GM23248 (cell line): ENCODE measurements at places on chromosomes 12 and 14. TPM values are rescaled to one million over a fixed set of nuclear protein-coding genes. Genes with fewer than 3 reads are reported as not detected.

Gene VIPAS39
- total RNA-seq, result 25.0 and 59.8 TPM in 2 replicates

Gene FGD4
- 3.4 and 3.5 TPM in 2 replicates for total RNA-seq

Gene CPNE6
- total RNA-seq, result not detected in 2 replicates

Gene NDUFA12
- total RNA-seq, result 104 and 122 TPM in 2 replicates

- DNase-seq, result peak; percentile 57
- H3K36me3 ChIP-seq, result no peaks in the 10 kb centered on the region
- H3K27ac ChIP-seq, result no peak overlapping the region
- no peak overlapping the region for H3K4me3 ChIP-seq
- H3K27me3 ChIP-seq, result no peaks in the 10 kb centered on the region
- peaks cover 23% of the 10 kb centered on the region for H3K4me1 ChIP-seq
Observed at GRCh38 chr12:69464428-69464827, 5.8 kb upstream of the FRS2 start.

DNA sequence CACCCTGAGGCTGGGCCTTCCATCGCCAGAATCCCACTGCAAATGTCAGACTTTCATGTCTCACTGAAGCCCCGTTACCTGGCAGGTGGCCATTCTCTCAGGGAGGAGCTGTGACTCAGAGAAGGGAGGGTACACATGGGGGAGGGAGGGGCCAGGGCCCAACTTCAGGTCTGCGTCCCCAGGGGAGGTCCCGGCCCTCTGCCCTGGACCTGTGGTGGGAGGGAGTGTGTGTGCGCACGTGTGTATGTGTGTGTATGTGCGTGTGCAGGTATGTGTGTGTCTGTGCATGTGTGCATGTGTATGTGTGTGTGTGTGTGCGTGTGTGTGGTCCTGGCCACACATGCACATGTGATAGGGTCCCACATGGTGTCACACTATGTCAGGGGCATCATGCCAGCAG is 50.9 kb downstream of the MVK start:
- no peaks in the 10 kb centered on the region for H3K4me1 ChIP-seq
- peaks cover 36% of the 10 kb centered on the region for H3K27me3 ChIP-seq
- DNase-seq, result no peak

DNA sequence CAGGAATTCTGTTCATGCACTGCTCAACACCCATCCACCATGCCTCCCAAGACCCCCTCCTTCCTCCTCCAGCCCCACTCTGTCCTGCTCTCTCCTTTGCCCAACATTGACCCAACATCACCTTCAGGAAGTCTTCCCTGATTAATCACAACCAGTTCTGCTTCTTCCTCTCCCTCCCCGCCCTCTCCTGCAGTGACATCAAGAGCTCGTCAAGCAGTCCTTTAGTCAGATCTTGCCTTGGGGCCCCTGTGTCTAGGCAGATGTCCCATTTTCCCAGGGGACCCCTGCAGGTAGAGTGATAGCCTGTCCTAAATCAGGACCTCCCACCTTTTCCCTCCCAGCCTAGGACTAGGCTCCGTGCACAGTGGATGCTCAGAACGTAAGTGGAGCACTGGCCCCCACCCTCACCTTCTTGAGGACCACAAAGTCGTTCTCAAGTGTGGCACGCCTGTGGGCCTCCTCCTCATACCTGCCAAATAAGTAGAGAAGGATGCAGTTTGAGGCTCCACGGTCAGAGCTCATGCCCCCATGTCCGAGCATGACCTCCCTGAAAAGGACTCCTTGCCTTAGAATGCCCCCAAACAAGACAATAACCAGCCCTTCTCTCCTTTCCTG is 2.3 kb downstream of the KRT78 start:
- H3K27ac ChIP-seq, result no peak overlapping the region
- no peaks in the 10 kb centered on the region for H3K4me1 ChIP-seq
- H3K36me3 ChIP-seq, result no peaks in the 10 kb centered on the region
- DNase-seq, result no peak
- peaks cover 16% of the 10 kb centered on the region; the same call in 1 of the 2 replicates for H3K27me3 ChIP-seq

GRCh38 chr14:51304438-51304837 is 64.4 kb downstream of the TMX1 start:
- H3K36me3 ChIP-seq, result no peaks in the 10 kb centered on the region
- no peaks in the 10 kb centered on the region for H3K27me3 ChIP-seq
- DNase-seq, result peak; percentile 82
- H3K27ac ChIP-seq, result peak overlapping the region; percentile 84
- peak overlapping the region; percentile 55 for H3K4me3 ChIP-seq
- peaks cover 25% of the 10 kb centered on the region for H3K4me1 ChIP-seq

- no peak for DNase-seq
- H3K4me1 ChIP-seq, result no peaks in the 10 kb centered on the region
- no peak overlapping the region for H3K27ac ChIP-seq
- no peak overlapping the region for H3K4me3 ChIP-seq
Observed at GRCh38 chr14:98189511-98189910, 1082.5 kb downstream of the BCL11B start.

GRCh38 chr12:118332511-118332910 is 40.2 kb downstream of the TAOK3 start:
- H3K27me3 ChIP-seq, result no peaks in the 10 kb centered on the region
- H3K27ac ChIP-seq, result no peak overlapping the region
- no peak overlapping the region for H3K4me3 ChIP-seq
- no peaks in the 10 kb centered on the region for H3K36me3 ChIP-seq
- H3K4me1 ChIP-seq, result peaks cover 21% of the 10 kb centered on the region

DNA sequence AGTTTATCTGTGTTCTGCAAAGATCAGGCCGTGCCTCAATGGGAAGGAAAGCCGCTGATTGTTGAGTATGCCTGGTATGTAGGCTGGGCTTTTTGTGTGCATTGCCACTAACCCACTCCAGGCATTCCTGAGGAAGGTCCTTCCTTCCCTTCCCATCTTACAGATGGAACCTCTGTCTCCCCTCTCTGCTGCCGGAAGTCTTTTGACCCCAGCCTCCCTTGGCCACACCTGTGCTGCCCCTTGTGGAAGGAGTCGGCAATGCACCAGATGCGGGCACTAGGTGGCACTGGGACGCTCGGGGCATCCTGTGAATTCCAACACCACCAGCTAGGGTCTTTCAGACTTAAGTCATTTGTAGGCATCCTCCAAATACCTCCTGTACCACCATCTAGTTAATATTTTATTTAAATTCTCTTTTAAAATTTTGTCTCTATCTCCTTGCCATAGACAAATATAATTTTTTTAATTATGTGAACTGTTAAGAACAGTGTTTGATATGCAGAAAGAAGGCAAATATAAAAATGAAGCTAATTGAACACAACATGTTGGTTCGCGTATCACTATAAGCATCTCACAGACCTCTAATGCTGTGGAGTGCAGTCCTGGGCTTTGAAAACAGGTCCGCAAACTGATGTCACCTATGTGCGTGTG is 99.6 kb downstream of the RIN3 start:
- H3K27me3 ChIP-seq, result no peaks in the 10 kb centered on the region
- no peak overlapping the region for H3K27ac ChIP-seq
- no peak overlapping the region for H3K4me3 ChIP-seq

DNA sequence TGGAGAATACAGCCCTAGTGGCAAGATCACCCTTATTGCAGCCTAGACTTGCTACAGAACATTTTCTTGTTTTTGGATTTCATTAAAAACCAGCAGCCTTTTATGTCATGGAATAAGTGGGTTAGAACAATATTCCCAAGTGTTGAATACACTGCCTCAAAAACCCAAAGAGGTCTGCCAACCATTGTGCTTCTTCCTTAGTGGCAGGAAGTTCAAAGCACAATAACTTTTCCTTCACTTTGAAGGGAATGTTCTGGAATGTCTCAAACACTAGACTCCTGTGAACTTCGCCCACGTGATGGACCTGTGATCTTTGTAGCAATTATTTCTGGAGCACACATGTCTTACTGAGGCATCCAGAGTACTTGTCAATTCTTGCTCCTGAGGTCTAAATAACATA is 8.5 kb downstream of the SLC17A8 start:
- H3K4me3 ChIP-seq, result no peak overlapping the region
- H3K27ac ChIP-seq, result no peak overlapping the region
- no peaks in the 10 kb centered on the region for H3K4me1 ChIP-seq
- H3K27me3 ChIP-seq, result no peaks in the 10 kb centered on the region; the same call in 1 of the 2 replicates
- no peaks in the 10 kb centered on the region for H3K36me3 ChIP-seq
- no peak for DNase-seq

- peaks cover 57% of the 10 kb centered on the region for H3K36me3 ChIP-seq
- H3K4me1 ChIP-seq, result no peaks in the 10 kb centered on the region
- H3K4me3 ChIP-seq, result no peak overlapping the region
- H3K27ac ChIP-seq, result no peak overlapping the region
- no peak for DNase-seq
- H3K27me3 ChIP-seq, result no peaks in the 10 kb centered on the region
Observed at GRCh38 chr12:92814584-92814983, 111.8 kb downstream of the PLEKHG7 start.

GRCh38 chr14:103989034-103989433 is 46.7 kb upstream of the RD3L start:
- H3K27ac ChIP-seq, result no peak overlapping the region
- H3K4me1 ChIP-seq, result no peaks in the 10 kb centered on the region
- H3K36me3 ChIP-seq, result no peaks in the 10 kb centered on the region

GRCh38 chr14:106841701-106842100 is 1315.3 kb downstream of the TMEM121 start:
- H3K36me3 ChIP-seq, result no peaks in the 10 kb centered on the region
- no peaks in the 10 kb centered on the region for H3K27me3 ChIP-seq
- DNase-seq, result no peak
- no peaks in the 10 kb centered on the region for H3K4me1 ChIP-seq
- no peak overlapping the region for H3K4me3 ChIP-seq

GRCh38 chr12:53235742-53236442 is 3.9 kb upstream of the RARG start:
- peaks cover 25% of the 10 kb centered on the region for H3K4me1 ChIP-seq
- no peak for DNase-seq
- no peaks in the 10 kb centered on the region for H3K36me3 ChIP-seq
- no peaks in the 10 kb centered on the region for H3K27me3 ChIP-seq

DNA sequence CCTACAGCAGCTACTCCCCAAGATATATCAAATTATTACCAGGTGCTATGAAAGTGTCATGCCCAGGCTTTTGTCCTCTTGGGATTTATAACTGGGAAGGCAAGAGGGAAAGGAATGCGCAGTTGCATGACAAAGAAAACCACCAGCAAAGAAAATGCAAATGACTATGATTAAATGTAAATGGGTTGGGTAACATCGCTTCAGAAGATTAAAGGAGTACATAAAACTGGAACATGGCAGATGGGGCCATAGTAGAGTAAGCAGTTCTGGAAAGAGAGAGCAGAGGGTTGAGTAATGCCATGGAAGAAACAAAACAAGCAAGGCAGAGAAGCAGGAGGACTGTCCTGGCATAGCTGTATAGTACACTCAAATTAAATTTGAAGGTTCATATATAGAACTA is 493.1 kb downstream of the NOVA1 start:
- DNase-seq, result no peak
- no peaks in the 10 kb centered on the region for H3K36me3 ChIP-seq
- H3K27me3 ChIP-seq, result no peaks in the 10 kb centered on the region
- no peak overlapping the region for H3K4me3 ChIP-seq

DNA sequence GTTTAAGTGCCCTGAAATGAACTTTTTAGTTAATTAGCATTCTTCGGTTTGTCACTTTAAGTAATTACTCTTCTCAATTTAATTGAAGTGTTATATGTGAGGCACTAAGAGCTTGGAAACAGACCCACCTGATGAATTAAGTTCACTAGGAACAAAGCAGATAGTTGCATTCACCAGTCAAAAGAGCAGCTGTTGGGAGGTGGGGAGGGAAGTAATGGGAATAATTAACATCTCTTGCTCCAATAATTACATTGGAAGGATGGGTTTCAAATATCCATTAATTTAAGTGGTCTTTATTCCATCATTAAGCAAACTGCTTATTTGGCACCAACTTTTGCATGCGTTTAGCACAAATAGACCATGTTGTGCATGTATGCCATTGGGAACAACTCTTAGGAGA is 667.2 kb downstream of the GALC start:
- H3K27me3 ChIP-seq, result no peaks in the 10 kb centered on the region
- H3K4me3 ChIP-seq, result no peak overlapping the region
- H3K4me1 ChIP-seq, result no peaks in the 10 kb centered on the region
- H3K27ac ChIP-seq, result no peak overlapping the region
- DNase-seq, result no peak

GRCh38 chr12:89319122-89319521 is 33.2 kb downstream of the DUSP6 start:
- no peak overlapping the region for H3K4me3 ChIP-seq
- H3K27me3 ChIP-seq, result no peaks in the 10 kb centered on the region
- DNase-seq, result peak; percentile 7
- H3K4me1 ChIP-seq, result no peaks in the 10 kb centered on the region
- no peak overlapping the region for H3K27ac ChIP-seq

- H3K36me3 ChIP-seq, result no peaks in the 10 kb centered on the region
- no peak overlapping the region for H3K4me3 ChIP-seq
- no peaks in the 10 kb centered on the region for H3K4me1 ChIP-seq
- H3K27ac ChIP-seq, result no peak overlapping the region
- no peaks in the 10 kb centered on the region for H3K27me3 ChIP-seq
Observed at GRCh38 chr14:44468771-44469170, 38.3 kb downstream of the FSCB start.

DNA sequence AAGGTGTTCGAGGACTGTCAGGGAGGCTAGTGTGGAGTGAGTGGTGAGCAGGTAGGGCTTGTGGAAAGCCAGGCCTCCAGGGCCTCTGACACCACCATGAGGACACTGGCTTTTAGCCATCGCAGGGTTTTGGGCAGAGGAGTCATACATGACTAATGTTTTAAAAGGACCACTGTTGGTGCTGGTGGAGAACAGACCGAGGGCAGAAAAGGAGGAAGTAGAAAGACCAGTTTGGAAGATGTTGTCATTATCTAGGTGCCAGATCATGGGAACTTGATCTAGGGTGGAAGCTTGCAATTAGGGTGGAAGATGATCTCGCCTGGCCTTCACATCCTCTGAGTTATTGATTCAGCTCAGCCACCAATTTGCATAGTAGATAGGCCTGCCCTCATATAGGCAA is 144.2 kb downstream of the C12orf75 start:
- no peaks in the 10 kb centered on the region for H3K36me3 ChIP-seq
- no peak overlapping the region for H3K4me3 ChIP-seq
- no peak overlapping the region for H3K27ac ChIP-seq
- 0 out of 2 replicates have a peak, but pooled peaks cover 6% of the 10 kb centered on the region for H3K4me1 ChIP-seq
- DNase-seq, result peak; percentile 77

- H3K27me3 ChIP-seq, result peaks cover 48% of the 10 kb centered on the region
- DNase-seq, result no peak
- H3K36me3 ChIP-seq, result no peaks in the 10 kb centered on the region
- no peak overlapping the region for H3K27ac ChIP-seq
Observed at GRCh38 chr14:100780246-100780645, 45.7 kb upstream of the MEG3 start.

DNA sequence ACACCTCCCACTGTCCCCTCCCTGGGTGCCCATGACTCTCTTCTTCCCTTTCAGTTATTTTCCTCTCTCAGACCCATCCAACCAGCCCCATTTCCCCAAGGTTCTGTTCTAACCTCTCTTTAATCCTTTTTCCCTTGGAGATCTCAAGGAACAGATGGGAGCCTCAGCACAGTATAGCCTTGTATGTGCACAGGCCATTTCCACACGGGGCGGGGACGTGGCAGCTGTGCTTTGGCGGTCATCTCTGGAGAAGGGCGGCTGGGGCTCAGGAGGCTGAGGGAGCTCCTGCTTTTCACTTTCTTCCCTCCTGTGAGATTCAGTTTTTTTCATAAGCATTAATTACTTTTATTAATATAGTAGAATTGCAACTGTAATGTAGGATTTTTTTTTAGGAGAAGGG is 212.2 kb downstream of the ZFP36L1 start:
- H3K27ac ChIP-seq, result no peak overlapping the region
- H3K4me3 ChIP-seq, result no peak overlapping the region
- no peaks in the 10 kb centered on the region for H3K36me3 ChIP-seq
- no peaks in the 10 kb centered on the region for H3K27me3 ChIP-seq

GRCh38 chr12:64506955-64507354 is 55.0 kb downstream of the TBK1 start:
- peaks cover 2% of the 10 kb centered on the region; the same call in 1 of the 2 replicates for H3K36me3 ChIP-seq
- no peaks in the 10 kb centered on the region for H3K4me1 ChIP-seq
- H3K27ac ChIP-seq, result no peak overlapping the region
- no peak overlapping the region for H3K4me3 ChIP-seq
- no peak for DNase-seq
